ENCODE measurements at places on chromosomes 11 and 22.

DNA sequence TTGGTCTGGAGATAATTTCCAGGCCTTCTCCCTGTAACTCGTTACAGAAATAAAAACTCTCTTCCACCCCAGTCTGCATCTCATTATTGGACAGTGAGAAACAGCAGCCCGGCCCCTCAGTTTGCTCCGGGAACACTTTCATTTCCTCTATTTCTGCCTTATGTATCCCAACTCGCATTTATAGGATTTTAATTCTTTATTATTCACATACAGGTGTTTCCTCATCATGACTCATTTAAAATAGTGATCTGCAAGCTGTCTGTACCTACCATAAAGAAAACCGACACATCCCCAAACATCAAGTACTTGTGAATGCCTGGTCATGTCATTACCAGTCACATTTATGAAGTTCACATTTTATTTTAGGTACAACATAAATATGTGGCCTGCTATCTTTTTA, 42.8 kb downstream of the PIWIL3 start:
- DNase-seq = no peak

DNA sequence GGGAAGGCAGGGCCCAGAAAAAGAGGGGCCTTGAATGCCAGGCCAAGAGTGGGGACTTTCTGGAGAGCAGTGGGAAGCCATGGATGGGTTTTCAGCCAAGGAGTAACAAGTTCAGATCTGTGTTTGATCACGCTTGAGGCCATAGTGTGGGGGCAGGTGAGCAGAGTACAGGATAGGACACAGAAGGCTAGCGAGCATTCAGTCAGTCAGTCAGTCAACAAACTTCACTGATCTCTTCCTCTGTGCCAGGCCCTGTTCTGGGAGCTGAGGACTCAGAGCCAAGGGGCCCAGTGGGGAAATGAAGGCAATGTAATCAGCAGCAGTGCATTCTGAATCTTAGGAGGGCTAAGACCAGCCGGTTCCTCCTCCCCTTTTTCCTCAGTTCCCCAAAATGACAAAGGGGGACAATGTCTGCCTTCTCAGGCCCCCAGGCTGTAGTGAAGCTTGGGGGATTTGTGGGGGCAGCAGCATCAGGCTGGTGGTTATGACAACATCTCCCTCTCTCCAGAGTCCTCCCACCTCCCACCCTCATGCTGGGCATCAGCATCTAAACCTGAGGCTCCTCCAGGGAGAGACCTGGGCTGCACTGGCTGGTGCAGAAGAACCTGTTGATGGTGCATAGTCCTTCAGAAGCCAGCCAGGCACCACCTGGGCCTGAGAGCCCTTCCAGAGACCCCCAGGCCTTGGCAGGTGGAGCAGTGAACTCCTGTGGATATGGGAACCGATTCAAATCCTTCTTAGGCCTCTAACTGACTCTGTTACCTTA, 42.9 kb upstream of the TPBGL start:
- no peak for DNase-seq

GRCh38 chr11:121449123-121449522, 3.0 kb upstream of the SORL1 start:
- no peak for DNase-seq

- no peak for DNase-seq
Observed at GRCh38 chr22:17237038-17237668, 17.9 kb upstream of the ADA2 start.

DNA sequence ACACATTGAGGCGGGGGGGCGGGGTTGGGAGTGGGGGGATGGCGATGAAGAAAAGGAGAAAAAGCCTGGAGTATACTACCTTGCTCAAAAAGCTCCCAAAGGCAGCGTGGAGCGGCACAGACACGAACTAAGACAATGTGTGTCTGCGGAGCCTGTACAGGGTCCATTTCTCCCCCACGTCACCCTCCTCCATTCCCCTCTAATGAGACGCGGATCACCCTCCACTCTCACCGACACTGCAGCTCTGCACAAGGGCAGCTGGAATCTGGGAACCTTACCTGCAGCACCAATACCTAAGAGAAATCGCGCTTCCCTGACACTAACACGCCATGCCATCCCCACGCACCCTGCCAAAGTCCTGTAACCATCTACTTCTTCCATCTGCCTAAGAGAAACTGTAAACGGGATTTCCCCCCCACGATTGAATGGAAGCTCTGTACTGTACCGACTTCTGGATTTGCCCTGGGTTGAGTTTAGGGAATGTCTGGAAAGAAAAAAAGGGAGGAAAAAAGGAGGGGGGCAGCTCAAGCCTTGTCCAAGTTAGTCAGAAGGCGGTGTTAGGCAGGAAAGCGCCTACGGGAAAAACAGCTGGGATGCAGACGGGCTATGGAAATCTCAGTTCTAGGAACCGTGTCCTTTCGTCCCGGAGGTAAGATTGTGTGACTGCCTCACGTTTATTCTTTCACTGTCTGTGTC, 125.7 kb upstream of the C11orf58 start:
- DNase-seq = peak; percentile 35

GRCh38 chr11:62925308-62925707, 4.1 kb upstream of the CHRM1 start:
- no peak for DNase-seq

DNA sequence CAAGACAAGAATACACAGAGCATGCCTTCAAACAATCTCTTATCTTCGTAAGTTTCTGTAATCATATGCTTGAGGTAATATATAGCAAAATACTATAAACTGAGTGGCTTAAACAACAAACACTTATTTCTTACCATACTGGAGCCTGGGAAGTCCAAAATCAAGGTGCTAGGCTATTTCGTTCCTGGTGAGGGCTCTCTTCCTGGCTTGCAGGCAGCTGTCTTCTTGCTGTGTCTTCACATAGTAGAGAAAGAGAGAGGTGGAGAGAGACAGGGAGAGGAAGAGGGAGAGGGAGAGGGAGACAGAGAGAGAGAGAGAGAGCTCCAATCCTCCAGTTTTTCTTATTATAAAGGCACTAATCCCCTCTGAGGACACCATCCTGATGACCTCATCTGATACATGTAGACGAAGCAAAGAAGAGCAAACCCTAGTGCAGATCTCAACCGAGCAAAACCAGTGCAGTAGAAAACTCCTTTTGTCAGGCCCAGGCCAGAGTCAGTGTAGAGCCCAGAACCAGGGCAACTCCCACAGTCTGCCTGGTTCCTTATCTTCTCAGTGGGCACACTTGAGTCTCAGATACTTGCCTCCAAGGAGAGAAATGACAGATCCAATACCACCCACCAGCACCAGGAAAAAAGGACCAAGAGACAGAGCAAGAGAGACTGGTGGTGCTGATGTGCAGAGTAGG, 297.1 kb upstream of the NCAM1 start:
- no peak for DNase-seq

GRCh38 chr11:57300785-57301184, 24.0 kb downstream of the TNKS1BP1 start:
- DNase-seq = no peak

DNA sequence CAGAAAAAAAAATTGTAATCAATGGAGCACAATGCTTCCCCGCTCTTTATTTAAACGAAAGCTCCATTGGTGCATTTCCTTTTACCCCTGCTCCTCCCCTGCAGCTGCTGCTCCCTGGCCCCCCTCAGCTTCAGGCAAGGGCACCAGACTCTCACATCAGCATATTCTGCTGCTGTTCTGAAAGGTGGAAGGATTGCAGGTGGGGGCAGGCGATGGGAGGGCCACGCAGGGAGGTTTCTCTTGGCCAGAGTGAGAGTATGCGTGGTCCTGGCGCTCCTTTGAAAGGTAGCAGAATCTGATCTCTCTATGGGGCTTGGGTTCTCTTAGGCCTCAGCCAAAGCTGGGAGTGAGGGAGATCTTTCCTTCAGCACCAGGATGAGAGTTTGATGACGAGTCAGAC, 240.9 kb upstream of the CADM1 start:
- DNase-seq = no peak

DNA sequence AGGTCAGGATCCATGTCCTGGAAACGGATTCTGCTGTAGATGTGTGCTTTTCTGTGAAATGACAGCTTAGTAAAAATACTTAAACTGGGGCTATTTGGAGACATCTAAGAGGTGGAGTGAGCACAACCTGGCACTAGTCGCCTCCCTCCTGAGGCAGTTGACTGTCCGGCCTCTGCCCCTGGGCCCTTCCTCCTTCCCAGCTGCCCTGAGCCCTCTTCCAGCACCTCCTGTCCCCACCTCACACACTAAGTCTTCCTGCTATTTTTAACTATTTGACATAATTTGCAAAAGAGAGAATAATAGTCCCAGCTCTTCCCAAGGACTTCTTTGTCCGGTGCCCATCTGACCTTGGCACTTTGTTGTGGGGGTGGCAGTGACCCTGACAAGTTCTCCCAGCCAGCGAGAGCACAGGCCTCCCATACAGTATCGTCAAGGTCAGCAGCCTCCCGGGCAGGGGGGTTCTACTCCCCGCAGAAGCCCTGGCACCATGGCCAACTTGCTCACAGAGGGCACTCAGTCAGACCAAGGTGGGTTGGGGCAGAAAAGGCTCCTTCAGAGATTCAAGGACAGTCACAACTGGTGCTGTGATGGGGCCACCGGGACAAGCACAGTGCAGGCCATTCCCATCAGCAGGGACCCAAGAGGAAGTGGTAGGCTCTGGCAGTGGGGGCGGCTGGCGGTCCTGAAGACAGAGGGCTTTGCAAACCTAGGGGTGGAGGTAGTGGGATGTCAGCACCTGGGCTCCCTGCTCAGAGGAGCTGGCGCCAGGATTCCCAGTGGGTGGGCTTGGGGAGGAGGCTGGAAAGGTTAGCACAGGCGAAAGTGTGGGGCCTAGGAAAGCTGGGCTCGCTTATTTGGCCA, 5.5 kb upstream of the NEAT1 start:
- DNase-seq = no peak

- peak; percentile 78 for DNase-seq
Observed at GRCh38 chr11:46588131-46588530, 5.7 kb downstream of the AMBRA1 start.

GRCh38 chr11:73237471-73238290, 19.6 kb downstream of the P2RY2 start:
- peak; percentile 52 for DNase-seq

DNA sequence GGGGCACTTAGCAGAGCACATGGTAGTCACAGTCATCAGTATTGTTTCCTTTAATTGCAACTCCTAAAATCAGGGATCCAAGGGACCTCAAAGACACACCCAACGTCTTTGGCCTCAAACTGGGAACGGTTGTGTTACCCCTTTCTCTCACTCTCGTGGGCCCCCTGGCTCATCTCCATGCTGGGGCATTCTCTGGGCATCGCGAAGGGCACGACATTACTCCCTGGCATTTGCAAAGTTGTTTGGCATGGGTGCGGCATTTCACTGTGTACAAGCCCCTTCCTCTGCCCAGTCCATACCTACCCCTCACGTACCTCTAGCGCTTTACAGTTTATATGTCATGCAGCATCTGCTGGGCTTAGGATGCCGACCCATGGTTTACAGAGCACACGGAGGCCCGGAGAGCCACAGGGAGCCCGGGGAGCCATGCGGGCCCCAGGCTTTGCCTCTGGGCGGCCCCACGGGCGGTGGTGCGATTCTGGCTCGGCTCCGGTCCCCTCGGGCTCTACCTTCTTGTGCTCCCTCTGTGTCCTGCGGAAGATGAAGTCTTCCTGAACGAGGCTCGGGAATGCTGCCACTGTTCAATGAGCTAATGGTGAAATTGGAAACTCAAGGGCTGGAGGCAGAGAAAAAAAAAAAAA, 21.9 kb upstream of the CACNG2 start:
- DNase-seq = no peak

DNA sequence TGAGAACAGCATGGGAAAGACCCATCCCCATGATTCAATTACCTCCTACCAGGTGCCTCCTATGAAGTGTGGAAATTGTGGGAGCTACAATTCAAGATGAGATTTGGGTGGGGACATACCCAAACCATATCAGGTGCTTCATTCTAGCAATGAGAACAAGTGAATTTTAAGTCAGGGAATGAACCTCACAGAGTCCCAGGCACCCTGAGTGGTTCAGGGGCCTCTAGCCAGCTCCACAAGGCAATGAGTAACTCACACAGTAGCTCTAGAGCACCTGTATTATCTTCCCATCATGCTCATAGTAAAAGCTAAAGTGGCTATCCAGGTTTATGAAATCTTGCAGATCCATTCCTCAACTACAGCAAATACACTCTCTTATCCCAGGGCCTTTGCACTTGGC, 13.1 kb upstream of the ACCSL start:
- DNase-seq = no peak

- DNase-seq = no peak
Observed at GRCh38 chr11:46332568-46333393, 14.5 kb upstream of the DGKZ start.

DNA sequence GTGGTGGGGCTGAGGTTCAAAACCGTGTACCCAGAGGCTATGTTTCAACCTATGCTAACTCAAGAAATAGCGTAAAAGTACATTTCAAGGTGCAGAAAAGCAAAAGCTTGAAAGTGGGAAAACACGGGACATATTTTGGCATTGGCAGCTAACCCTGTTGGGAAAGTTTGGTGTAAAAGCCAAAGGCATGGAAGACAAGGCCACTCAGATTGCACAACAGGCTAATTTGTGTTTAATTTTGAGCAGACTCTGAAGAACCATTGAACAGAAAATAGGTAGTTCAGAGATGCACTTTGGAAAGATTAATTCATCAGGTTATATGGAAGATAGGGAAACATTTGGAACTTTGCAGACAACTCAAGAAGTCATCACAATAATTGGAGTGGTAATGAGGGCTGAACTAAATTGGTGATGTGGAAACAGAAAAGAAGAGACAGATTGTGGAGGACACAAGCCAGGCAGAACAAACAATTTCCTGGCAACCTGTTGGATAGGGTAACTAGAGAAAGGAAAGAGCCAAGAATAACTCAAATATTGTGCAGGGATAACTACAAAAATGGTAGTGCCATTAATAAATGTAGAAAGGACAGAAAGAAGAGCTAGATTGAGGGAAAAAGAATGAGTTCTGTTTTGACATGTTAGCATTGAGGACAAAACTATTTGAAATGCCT, 140.5 kb upstream of the PGR start:
- no peak for DNase-seq

DNA sequence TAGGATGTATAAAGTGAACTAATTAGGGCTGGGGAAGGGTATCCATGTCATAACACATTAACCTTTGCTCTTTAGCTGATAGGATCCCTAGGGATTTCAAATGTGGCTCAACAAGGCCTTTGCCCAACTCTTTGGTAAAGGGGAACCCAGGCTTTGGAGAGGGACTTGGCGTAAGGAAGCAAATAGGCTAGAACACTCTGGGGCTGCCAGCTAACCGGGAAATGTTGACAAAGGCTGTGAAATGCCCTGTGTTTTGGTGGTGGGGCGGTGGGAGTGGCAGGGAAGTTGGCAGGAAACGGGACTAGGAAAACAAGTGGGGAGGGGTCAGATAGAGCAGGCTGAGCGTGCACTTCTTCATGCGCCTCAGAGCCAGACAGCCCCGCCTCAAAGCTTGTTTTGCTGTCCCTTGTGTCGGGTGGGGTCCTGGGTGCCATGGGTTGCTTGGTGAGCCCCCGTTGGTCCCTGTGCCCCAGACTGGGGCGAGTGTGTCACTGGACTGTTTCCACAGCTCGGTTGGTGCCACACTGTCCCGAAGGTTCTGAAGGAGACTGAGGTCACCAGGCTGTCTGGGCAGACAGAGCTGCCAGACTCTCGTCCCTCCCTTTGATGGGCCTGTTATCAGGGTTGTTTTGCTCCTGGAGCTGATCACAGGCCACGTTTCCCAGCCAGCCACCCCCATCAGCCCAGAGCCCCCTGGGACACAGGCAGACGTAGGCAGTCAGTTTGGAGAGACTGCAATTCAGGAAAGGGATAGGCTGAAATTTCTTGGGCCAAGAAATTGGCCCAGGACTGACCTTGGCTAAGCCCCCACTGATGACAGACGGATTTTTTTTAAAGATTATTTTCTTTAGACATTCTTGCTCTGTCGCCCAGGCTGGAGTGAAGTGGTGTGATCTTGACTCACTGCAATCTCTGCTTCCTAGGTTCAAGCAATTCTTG, 19.6 kb downstream of the KCTD21 start:
- DNase-seq = peak; percentile 88
